ENCODE measurements at places on chromosomes 1 and 21.
A peak's percentile ranks its signal among the peaks of the same experiment; 100 is the strongest.

GRCh38 chr21:46273341-46273740 lies 12.1 kb downstream of the MCM3AP start:
- no peak for DNase-seq

GRCh38 chr1:194268839-194269238 lies 1082.4 kb upstream of the B3GALT2 start:
- DNase-seq: no peak

- DNase-seq: no peak
Measured at GRCh38 chr1:213274140-213274539, 223.1 kb downstream of the RPS6KC1 start.

DNA sequence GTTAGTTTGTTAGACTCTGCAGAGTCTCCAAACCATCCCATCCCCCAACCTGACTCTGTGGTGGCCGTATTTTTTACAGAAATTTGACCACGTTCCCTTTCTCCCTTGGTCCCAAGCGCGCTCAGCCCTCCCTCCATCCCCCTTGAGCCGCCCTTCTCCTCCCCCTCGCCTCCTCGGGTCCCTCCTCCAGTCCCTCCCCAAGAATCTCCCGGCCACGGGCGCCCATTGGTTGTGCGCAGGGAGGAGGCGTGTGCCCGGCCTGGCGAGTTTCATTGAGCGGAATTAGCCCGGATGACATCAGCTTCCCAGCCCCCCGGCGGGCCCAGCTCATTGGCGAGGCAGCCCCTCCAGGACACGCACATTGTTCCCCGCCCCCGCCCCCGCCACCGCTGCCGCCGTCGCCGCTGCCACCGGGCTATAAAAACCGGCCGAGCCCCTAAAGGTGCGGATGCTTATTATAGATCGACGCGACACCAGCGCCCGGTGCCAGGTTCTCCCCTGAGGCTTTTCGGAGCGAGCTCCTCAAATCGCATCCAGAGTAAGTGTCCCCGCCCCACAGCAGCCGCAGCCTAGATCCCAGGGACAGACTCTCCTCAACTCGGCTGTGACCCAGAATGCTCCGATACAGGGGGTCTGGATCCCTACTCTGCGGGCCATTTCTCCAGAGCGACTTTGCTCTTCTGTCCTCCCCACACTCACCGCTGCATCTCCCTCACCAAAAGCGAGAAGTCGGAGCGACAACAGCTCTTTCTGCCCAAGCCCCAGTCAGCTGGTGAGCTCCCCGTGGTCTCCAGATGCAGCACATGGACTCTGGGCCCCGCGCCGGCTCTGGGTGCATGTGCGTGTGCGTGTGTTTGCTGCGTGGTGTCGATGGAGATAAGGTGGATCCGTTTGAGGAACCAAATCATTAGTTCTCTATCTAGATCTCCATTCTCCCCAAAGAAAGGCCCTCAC lies at the start of gene OLIG2:
OLIG2 (plus strand) TSS at position 447 of the 954 bp plus-strand sequence. CDS start 928 bp downstream, outside the sequence.
- DNase-seq: no peak

- peak; percentile 24 for DNase-seq
Measured at GRCh38 chr1:55214934-55215193, 300 bp downstream of the USP24 start.

DNA sequence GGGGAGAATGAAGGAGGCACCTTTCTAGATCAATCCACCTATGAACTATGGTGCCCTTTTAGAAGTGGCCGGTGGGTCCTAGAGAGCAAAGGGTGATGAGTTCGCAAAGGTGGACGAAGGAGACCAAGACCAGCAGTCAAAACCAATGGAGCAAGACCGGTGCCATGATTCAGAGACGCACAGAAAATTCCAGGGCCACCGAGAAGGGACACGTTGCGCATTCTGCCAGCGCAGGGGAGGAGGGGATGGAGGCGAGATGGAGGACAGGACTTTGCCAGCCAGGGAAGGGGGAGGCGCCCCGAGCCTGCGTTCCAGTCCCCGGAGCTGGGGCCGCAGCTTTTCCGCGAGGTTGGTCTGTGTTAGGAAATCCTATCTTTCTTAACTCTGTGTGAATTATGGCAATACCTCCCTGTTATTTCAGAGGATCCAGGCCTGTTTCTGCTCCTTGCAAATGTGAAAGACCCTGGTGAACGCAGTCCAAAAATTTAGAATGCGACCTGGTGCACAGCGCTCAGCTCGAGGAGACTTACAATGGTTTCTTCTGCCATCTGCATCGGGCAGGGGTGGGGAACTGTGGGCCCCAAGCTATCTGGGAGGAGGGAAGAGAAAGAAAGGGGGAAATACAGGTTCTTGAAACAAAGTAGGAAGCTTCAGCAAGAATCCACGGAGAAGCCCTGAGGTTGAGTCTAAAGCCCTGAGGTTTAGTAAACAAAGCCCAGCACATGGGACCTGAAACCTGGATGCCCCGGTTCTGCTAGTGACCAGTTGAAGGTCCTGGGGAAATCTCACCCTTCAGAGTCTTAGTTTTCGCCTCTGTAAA lies 129.4 kb downstream of the MRPS6 start:
- no peak for DNase-seq

DNA sequence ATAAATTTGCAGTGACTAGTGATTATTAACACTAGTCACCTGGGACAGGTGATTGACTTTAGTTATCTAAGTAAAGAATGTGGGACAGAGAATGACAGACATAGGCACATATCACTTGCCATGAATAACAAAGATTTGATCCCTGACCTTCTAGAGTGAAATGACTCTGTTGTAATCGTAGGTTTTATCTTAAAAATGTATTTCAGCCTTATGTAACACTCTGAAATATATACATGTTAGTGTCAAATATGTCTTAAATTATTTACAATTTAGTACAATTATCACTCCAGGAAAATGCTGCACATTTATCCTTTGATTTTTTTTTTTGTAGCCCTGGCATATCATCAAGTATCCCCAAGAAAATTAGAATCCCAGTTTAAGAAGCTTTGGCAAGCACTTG lies 186.4 kb upstream of the PTGFR start:
- DNase-seq: no peak

- no peak for DNase-seq
Measured at GRCh38 chr1:228304766-228305395, 97.0 kb downstream of the OBSCN start.

Measured in stimulated activated CD4-positive, alpha-beta T cell treated with anti-CD3 and anti-CD28 coated beads, Interleukin-12 subunit alpha, Interleukin-12 subunit beta, amount 100 ng/mL, for 48 hours (primary cell).